ENCODE measurements at places on chromosomes 13 and 19.

DNA sequence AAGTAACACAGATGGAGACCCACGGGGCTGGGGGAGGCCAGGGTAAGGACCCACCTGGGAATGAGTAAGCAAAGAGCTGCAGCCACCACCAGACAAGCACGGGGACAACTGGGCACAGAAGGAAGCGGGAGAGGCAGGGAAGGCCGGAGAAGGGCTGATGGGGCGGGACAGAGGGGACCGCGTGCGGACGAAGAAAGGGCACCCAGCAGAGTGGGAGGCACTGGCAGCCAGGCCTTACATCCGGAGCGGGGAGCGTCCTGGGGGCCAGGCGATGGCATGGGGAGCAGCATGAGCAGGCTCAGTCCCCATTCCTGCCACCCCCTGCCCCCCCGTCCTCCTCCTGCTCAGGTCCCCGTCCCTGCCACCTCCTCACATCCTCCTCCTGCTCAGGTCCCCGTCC lies 3.0 kb downstream of the PROZ start:
- no peak for DNase-seq

- no peak for DNase-seq
Measured at GRCh38 chr19:36456831-36457230, 32.5 kb downstream of the ZNF566 start.

DNA sequence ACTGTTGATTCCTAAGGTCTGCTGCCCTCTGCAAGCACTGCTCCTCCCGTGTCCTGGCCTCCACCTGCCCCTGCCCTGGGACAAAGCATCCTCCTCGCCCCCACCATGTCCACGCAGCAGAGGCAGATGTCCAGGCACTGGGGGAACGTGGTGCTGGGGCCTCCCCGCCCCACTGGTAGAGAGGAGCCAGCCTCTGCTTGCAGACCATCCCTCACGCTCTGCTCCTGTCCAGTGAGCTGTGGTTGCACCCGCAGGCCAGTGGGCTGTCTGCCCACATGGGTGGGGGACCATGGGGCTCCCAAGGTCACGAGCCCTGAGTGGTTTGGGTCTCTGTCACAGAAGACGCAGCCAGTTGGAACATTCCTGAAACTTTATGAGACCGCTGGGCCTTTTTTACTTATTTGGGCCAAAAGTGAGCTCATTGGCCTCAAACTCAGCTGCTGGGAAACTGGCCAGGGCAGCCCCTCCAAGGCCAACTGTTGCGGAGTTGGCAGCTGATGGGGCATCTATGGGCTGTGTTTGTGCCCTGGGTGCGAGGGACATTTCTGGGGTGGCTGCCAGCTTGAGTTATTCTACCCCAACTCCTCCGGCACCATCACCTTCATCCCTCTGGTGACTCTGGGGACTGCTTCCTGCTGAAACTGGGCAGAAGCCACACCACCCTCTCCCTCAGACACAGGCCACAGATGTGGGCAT lies 64.8 kb upstream of the F7 start:
- DNase-seq = no peak

DNA sequence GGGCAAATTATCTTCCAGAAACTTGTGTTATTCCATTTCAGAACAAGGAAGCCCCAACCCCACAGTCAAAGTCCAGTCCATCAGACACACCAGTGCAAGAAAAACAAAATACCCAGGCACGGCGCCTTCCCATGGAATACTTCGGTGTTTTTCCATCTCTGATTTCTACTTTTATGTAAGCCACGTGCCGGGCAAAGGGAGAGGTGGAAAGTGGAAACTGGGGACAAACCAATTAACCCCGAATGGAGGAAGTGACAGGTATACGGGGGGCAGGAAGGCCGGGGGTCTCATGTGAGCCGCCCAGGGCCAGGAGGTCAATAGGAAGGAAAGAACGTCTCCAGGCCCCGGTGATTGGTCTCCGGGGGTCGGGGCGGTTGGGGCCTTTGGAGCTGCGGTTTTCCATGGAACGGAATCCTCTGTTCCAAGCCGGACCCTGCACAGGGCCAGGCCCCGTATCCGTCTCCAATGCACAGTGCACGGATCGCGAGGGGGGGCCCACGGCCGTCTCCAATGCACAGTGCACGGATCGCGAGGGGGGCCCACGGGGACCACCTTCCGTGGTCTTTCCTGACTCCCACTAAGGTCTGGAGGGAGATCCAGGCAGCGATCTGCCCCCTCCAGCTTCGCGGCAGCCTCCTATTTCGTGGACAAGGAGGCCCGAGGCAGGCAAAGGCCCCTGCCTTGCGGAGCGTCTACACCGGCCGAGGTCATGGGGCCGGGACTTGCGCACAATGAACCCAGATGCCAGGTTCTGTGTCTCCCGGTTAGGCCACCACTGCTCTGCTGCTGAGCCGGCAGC lies 79.7 kb downstream of the GADD45B start:
- DNase-seq = no peak

GRCh38 chr13:99004978-99005377 lies 27.1 kb upstream of the DOCK9 start:
- no peak for DNase-seq

DNA sequence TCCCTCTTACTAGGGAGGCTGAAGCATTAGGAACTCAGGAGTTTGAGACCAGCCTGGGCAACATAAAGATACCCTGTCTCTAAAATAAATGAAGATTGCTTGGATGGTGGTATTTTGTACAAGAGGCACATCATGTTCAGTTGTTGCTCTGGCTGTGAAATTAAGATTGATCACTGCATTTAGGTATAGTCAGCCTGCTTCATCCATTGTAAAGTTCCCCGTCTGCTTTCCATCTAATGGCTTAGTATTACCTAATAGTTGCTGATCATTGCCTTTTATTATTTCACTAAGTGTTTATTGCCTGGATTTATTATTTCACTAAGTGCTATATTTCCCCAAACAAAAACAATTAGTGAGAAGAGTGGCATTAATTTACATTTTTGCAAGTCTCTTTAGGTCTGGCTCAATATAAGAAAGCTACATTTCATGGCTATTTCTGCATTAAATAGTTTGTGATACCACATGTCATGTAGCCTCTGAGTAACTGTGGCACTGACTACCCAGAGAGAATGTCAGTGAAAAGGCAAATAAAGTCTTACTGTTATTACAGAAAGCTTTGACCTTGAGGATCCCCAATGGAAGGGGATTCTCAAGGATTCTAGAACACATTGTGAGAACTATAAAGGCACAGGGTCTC lies 45.0 kb upstream of the ZMYM5 start:
- no peak for DNase-seq

DNA sequence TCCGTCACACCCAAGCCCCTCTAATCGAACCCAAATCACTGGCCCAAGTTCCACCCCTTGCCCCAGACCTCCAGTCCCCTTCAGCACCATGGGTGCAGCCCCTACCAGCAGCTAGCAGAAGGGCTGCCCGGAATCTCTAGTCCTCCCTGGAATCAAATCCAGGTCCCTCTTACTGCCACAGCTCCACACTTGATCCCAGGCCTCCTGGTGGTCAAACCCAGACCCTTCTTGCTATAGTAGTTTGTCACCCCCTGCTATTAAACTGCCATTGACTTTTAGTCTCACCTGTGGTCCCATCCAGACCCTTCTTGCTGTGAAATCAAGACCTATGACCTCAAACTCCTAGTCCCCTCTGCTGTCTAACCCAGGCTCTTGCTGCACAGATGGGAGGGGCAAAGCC lies 8.7 kb downstream of the HIPK4 start:
- DNase-seq = no peak

DNA sequence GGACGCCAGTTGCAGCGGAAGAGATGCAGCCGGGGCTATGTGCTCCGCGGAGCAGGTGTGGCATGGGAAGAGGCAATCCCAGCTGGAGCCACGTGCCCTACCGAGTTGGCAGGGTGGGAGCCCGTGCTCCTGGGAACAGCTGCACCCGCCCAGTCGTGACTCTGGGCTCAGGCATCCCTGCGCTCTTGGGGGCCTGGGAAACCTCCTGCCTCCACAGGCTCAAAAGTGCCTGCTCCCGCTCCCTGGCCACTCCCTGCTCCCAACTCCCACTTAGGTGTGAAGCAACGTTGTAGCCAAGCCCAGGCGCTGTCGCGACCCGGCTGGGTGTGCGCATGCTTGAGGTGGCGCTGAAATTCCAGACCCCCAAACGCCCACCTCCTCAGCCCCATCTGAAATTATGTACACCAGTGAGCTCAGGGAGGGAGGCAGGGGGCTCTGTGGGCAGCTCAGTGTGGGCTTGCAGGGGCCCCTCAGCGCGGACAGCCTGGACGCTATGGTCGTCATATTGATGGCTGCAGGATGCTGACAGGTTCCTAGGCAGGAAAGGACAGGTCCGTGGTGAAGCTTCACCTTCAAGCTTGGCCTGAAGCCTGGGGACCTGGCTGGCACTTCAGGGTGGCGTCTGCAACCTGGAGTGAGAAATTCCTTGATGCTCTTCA lies 429.9 kb downstream of the SLITRK1 start:
- no peak for DNase-seq

- no peak for DNase-seq
Measured at GRCh38 chr19:16397791-16398529, 73.3 kb downstream of the KLF2 start.

GRCh38 chr13:20826843-20827560 lies 53.2 kb upstream of the EEF1AKMT1 start:
- no peak for DNase-seq

GRCh38 chr13:95201814-95202651 lies 99.2 kb downstream of the ABCC4 start:
- DNase-seq = no peak

DNA sequence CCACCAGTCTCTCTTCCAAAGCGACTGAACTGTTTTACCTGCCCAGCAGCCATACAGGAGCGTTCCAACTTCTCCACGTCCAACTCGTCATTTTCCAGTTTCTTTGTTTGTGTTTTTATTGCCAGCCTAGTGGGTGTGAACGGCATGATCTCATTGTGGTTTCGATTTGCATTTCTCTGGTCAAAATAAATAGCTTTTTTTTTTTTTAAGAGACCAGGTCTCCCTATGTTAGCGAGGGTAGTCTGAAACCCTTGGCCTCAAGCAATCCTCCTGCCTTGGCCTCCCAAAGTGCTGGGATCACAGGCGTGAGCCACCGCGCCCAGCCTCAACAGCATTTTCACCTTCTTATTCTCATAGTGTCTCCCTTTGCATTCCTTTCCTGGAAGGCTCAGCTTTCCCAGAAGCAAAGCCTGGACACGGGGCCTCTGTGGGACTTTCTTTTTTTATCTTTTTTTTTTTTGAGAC lies 4.2 kb upstream of the JSRP1 start:
- no peak for DNase-seq

GRCh38 chr13:95030821-95031343 lies 270.4 kb downstream of the ABCC4 start:
- no peak for DNase-seq

DNA sequence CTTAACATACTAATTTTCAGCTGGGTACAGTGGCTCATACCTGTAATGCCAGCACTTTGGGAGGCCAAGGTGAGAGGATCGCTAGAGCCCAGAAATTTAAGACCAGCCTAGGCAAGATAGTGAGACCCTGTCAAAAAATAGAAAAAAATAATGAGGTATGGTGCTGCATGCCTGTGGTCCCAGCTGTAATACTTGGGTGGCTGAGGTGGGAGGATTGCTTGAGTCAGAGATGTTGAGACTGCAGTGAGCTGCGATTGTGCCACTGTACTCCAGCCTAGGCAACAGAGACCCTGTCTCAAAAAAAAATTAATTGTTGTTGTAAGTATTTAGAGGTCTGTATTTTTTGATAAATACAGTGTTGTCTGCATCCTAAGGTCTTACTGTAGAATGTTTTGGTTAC lies 66.8 kb downstream of the FNDC3A start:
- DNase-seq = no peak

DNA sequence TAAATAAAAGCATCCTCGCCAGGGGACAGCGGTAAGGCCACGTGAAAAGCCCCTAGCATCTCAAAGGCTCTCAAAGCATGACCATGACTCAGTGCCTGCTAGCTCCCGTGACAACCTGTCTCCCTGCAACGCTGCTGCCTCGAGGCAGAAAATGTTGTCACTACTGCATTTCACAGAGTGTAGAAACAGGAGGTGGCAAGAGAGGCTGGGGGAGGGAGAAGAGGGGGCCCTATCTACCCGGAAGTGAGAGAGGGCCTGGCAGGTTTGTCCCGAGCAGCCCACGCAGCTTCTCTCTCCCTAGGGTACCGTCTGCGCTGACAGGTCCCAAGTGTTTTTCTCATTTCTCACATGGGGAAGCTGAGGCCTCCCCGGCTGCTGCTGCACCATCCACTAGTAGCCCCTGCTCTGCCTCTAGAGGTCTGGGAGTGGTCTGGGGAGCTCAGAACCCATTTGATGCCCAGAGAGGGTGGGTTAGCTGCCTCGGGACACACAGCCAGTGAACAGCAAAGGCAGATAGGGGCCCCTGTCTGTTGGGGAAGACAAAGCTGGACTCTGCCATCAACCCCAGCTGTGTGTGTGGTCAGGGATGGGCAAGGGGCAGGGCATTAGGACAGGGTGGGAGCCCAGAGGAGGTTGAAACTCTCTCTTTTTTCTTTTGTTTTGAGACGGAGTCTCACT lies 3.7 kb downstream of the TINCR start:
- no peak for DNase-seq

- DNase-seq = no peak
Measured at GRCh38 chr19:2612619-2613249, 89.8 kb downstream of the GNG7 start.

- no peak for DNase-seq
Measured at GRCh38 chr13:36859259-36859658, 40.2 kb downstream of the RFXAP start.

GRCh38 chr13:52005841-52006522 lies 5.3 kb downstream of the ATP7B start:
- no peak for DNase-seq

GRCh38 chr13:110398564-110399507 lies 91.8 kb downstream of the COL4A2 start:
- no peak for DNase-seq

DNA sequence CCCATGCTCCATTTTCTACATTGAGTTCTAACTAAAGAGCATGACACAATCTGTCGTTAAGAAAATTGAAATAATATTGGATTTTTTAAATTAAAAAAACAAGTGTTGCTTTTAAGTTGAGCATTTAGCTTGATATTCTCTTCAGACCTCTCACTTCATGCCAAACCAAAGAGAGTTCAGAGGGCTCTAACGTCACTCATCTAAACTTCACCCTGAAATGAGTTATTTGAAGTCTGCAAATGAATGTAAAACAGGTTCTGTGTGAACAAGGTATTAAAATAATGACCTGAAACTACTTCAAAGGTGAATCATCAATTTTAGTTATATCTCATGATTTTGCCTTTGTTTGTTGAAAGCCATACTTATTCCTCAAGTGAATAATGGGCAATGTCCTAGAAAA lies 61.8 kb downstream of the MRPL57 start:
- DNase-seq = no peak

GRCh38 chr13:90594681-90595080 lies 752.8 kb upstream of the MIR17HG start:
- no peak for DNase-seq
